ENCODE measurements at places on chromosomes 3 and 15.

GRCh38 chr15:71811036-71811736 lies 832 bp downstream of the NR2E3 start:
- no peak for DNase-seq

DNA sequence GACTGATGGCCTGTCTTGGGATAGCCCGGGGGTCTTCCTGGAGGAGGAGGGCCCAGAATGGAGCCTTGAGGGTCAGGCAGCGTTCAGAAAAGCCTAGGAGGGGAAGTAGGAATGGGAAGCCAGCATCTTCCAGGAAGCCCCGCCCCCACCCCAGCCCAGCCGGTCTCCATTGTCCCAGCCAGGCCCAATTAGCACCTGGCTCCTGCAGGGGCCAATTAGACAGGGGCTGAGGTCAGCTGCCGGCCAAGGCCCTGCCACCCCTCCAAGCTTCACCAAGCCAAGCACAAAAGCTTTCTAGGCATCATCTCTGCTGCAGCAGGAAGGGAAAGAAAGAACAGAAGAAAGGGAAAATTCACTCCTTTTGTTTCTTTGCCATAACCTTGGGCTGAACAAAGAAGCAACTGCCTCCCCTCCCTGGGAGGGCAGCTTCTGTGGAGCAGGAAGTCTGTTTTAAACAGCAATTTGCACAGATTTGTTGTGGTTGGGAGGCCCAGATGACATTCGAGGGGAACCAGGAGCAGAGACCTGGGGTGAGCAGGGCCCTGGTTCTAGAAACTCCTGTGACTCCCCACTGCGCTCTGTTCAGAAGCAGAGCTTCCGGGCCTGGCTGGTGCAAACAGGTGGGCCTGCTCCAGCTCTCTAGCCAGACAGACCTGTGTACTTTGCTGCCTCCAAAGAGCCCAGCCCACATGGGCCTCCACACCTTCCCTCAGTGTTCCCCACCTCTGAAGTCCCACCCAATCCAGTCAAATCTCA lies 47.7 kb downstream of the CYP11A1 start:
- DNase-seq, result no peak

DNA sequence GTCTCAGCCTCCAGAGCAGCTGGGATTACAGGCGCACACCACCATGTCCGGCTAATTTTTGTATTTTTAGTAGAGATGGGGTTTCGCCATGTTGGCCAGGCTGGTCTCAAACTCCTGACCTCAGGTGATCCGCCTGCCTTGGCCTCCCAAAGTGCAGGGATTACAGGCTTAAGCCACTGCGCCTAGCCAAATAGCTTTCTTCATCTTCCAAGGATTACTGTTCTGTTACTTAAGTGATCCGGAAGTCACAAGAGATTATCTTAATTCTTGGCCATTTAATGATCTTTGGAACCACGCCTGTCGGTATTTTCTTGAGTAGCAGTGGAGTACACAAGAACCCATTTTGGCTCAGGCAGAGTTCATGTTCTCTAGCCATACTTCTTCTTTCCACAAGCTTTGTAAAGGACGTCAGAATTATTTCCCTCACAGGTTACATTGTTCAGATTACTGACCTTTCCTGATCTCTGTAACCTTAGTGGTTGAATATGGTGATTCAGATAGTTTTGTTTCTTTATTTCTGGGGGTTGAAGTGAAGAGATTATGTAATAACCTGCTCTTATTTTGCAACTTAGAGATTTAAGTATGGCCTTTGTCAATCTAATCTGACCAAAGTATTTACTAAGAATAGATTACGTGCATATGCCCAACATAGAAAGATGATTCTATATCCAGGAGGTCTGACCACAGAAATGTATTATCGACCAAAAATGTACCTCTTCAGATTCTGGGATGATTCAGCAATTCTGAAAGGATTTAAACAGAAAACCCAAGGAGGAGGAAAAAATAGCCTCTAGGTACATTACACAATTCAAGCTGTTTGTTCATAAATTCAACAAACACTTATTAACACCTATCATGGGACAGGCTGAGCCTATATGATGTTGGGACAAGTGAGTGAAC lies 132.2 kb downstream of the GREM1 start:
- DNase-seq, result no peak

GRCh38 chr3:194163697-194164096 lies 27.7 kb downstream of the HES1 start:
- no peak for DNase-seq

- DNase-seq, result no peak
Measured at GRCh38 chr15:69484837-69485236, 32.2 kb downstream of the RPLP1 start.

DNA sequence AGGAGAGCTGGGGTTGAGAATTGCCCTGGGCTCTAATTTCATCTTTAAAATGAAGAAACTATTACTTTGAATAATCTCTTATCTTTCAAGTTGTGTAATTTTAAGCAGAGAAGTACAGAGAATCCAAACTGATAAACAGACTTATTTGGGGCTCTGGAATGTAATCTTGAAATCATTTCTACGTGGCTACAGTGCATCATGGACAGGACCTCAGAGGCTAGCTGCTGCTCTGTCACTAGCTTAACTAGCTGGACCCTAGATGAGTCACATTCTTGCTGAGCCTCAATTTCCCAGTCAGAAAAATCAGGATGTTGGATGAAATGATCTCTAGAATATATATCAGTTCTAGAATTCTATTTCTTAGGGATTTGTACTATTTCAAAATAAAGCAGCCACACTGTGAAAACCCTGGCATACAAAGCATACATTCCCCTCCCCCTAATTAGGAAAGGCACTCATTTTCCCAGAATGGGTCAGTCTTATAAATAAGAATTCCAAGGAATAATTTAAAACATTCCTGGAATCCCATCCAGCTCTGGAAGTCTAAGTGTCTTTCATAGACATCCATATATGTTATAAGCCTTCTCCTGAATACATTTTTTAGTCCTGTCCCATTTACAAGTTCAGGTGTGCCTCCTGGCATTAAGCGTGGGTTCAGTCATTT lies 47.2 kb downstream of the RASGRP1 start:
- no peak for DNase-seq

- DNase-seq, result no peak
Measured at GRCh38 chr3:41673650-41674049, 288.3 kb downstream of the ULK4 start.

- DNase-seq, result no peak
Measured at GRCh38 chr3:156792945-156793344, 33.2 kb upstream of the LEKR1 start.

GRCh38 chr3:34008191-34008590 lies 209.8 kb downstream of the PDCD6IP start:
- DNase-seq, result no peak

DNA sequence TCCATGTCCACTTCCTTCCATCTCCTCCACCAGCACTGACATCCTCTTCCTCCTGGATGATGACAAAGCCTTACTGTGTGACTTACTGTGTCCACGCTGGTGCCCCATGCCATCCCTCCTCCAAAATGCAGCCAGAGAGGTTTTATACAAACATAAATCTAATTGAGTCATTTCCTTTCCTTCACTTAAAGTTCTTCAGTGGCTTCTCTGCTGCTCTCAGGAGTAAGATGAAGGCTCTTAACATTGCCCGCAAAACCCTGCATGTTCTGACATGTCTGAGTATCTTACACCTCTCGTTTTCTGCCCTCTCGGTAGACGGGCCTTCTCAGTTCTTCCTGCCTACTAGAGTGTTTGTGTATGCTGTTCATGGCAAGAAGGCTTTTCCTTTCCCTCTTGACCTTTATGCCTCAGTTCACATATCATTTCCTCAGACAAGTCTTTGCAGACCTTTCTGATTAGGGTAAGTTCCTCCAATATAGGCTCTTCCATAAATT lies 175.5 kb downstream of the CFAP20DC start:
- no peak for DNase-seq

GRCh38 chr3:122773944-122774509 lies 19.6 kb downstream of the HSPBAP1 start:
- DNase-seq, result no peak

DNA sequence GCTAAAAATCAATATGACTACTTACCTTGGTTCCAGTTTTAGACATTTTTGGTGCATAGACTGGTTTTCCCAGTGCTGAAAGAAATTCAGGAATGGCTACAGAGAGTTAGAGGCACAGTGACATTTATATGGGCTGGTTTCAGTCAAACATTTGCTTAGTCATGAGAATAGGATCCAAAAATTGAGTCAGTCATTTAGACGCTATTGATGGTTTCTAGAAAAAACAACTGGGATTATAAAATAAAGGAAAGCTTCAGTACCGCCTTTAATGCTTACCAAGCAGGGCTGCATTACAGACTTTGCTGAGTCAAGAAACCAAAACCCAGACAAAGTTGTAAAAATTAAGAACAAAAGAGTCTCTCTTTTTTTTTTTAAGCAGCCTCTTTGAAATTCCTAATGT lies at the start of gene CRYGS:
TSS of gene CRYGS (minus strand) at position 100 of the 400 bp plus-strand sequence. CDS start at position 46, 54 bp downstream.
- no peak for DNase-seq

DNA sequence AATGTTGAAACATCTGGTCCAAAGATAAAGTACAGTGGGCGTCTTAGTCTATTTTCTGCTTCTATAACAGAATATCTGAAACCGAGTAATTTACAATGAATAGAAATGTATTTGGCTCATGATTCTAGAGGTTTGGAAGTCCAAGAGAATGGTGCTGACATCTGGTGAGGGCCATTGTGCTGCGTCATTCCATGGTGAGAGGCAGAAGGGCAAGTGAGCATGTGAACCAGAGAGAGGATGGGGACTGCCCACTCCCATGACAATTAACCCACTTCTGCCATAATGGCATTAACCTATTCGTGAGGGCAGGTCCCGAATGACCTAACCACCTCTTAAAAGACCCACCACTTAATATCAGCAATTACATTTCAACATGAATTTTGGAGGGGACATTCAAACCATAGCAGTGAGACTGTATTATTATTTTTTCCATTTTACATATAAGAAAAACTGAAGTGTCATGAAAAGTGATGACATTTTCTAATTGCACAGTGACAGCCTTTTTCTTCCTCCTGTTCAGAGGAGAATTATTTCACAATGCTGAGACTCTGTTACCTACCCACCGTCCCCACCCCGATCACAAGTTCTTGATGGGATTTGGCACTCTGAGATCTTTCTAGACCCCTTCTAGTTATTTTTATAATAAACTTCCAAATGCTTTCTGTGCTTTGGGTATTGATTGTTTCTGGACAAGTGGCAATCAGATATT lies 238.8 kb downstream of the RPLP1 start:
- no peak for DNase-seq

- DNase-seq, result no peak
Measured at GRCh38 chr3:146547235-146547835, 2.9 kb upstream of the PLSCR1 start.

DNA sequence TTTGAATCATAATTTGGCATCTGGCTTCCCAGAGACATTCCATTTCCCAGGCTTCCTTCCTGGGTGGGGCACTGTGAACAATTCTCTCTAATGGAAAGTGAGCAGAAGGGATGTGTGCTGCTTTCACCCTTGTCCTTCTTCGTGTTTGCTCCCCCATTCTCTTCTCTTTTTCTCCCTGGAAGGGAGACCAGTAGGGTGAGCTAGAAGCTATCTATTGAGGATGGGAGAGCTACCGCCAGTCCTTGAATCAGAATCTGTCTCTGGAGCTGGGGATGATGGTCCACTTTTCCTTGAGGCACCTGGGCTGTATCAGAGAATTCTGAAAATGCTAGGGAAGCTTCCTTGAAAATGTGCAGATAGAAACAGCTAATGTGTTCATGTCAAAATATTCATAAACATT lies 453.9 kb downstream of the WDR72 start:
- no peak for DNase-seq

DNA sequence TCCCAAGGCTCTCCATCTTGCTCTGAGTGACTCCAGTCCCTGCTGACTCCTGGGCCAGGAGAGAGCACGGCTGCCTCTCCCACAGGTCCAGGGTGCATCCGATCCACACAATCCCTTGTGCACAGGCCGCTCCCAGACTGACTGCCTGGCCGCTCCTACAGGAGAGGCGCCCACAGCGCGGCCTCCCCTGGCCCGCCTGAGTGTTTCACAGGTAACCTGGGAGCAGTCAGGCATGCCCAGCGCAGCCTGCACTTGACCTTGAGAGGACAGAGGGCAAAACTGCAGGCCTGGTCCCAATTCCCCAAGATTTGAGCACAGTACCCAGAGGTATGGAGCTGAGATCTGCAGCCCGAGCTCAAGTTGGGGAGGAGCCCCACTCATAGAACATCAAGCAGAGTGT lies 490.2 kb downstream of the CNTN6 start:
- DNase-seq, result no peak

DNA sequence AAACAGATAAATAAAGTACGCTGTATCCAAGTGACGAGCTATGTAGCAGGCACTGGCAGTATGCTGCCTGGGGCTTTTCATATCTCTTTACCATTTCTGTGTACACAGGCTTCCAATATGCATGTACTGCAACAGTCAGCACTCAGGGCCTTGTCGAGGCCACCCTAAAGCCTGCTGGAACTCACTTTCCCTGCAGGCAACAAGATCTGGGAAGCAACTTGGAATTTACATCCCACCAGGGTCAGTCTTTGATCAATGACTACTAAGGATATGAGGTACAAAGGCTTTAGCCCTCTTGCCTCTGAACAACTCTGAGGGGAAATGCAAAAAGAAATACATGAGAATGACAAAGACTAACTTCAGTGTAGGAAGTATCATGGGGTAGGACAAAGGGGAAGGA lies 101.8 kb upstream of the ARL6 start:
- no peak for DNase-seq

- DNase-seq, result no peak
Measured at GRCh38 chr3:14918356-14918860, 29.0 kb upstream of the NR2C2 start.

DNA sequence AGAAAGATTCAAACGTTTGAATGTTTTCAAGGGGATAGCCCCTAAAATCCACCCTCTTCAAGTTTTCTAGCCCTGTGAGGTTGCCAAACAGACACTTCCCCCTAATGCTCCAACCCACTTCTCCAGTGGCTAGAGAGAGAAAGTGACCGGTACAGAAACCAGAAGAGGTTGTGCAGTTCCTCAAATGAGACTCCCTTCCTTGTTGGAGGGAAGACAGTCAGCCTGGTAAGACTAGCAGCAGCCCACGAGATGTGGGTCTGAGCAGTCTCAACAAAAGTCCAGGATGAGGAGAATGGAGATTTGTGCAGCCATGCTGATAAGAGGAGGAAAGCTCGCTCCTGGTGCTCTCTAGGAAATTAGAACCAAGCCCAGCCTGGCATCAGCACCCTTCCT lies 222.8 kb upstream of the TPRG1 start:
- DNase-seq, result no peak

- DNase-seq, result peak; percentile 5
Measured at GRCh38 chr15:43329217-43329959, 985 bp downstream of the LCMT2 start.

DNA sequence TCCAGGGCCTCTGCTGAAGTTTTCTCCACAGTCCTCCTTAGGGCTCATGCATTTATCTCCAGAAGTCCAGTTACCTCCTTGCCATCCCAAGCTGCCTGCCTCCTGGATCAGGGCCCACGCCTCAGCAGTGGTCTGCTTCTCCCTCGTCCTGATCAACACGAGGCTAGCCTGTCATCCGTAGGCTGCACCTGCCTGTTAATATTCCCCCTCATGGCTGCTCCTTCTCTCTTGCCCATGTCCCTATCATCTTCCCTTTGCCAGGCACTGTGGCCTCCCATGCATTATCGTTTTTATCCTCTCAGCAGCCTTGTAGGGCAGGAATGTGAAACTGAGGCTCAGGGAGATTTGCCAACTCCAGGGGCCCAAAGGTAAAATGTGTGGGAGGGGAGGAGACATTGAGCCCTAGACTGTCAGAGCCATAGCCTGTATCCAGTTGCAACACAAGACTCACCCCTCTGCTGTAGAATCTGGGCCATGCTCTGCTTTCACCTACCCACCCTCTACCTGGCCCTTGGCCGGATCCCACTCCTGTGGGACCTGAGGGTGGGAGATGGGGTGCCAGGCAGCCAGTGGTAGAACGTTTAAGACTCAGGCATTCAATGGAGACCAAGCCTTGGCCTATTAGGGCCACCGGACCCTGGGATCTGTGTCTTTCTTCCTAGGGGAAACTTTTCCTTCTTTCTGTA lies 4.6 kb downstream of the GRM2 start:
- no peak for DNase-seq

Data from CD4-positive, alpha-beta T cell treated with Interleukin-12 subunit alpha and Interleukin-12 subunit beta, for 1 hour (primary cell).